ENCODE measurements at places on chromosomes 16 and 17. TPM values are rescaled to one million over a fixed set of nuclear protein-coding genes. Genes with fewer than 3 reads are reported as not detected.

The OR1F1 gene
- 0.44 TPM for total RNA-seq

The HAS3 gene
- total RNA-seq = 15.1 TPM

The PDXDC1 gene
- 52.0 TPM for total RNA-seq

The ITGB4 gene
- total RNA-seq = 956 TPM

The LDHD gene
- total RNA-seq = 0.48 TPM

The SEZ6 gene
- not detected for total RNA-seq

The GRIN2A gene
- total RNA-seq = not detected

The FAM20A gene
- not detected for total RNA-seq

The MYH11 gene
- total RNA-seq = not detected

The UBE2Z gene
- total RNA-seq = 81.9 TPM

The SHMT1 gene
- 41.1 TPM for total RNA-seq

The GCGR gene
- not detected for total RNA-seq

The KRTAP4-5 gene
- total RNA-seq = not detected

The BRIP1 gene
- total RNA-seq = 17.4 TPM

The VASN gene
- 1.8 TPM for total RNA-seq

All from foreskin keratinocyte (primary cell).